ENCODE measurements at places on chromosomes 7 and 10.

- no peak for DNase-seq
Observed at GRCh38 chr7:79176859-79177477, 276.5 kb downstream of the MAGI2 start.

GRCh38 chr10:80158598-80159127, 26.1 kb downstream of the PLAC9 start:
- peak; percentile 62 for DNase-seq

- no peak for DNase-seq
Observed at GRCh38 chr7:45921699-45922519, 837 bp upstream of the IGFBP3 start.

DNA sequence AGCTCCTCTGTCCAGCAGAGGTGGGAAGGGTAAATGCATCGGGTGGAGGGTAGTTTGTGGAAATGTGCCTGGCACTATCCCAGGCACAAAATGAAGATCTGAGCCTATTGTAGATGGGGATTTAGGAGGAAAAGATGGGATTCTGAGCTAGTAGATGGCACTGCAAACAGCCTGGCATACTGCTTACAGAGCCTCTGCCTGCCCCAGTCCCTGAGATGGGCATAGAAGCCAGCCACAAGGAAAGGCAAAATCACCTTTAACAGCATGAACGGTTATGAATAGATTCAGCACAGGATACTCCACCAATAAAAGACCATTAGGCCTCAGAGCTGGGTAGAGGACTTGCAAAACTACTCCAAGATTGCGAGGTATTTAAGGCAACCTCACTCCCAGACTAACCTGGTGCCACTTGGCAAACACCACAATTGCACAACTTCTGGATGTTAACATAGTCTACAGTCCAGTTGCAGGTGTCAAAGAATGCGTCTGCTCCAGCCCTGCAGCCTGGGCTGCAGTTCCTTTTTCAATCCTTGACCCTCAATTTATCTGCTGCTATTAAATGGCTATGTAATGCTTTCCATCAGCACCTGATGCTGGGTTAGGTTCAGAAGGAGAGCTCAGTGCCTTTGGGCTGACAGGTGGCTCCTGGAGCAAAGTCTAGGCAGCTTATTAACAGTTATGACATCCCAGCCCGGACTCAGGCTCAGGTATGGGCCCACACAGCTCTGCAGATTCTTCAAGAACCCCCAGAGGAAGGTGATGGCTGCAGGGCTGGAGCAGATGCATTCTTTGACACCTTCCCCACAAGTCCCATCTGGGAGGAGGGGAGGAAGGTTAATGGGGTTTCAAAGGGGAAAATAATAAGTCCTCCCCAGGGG, 34.0 kb downstream of the CDHR3 start:
- no peak for DNase-seq

DNA sequence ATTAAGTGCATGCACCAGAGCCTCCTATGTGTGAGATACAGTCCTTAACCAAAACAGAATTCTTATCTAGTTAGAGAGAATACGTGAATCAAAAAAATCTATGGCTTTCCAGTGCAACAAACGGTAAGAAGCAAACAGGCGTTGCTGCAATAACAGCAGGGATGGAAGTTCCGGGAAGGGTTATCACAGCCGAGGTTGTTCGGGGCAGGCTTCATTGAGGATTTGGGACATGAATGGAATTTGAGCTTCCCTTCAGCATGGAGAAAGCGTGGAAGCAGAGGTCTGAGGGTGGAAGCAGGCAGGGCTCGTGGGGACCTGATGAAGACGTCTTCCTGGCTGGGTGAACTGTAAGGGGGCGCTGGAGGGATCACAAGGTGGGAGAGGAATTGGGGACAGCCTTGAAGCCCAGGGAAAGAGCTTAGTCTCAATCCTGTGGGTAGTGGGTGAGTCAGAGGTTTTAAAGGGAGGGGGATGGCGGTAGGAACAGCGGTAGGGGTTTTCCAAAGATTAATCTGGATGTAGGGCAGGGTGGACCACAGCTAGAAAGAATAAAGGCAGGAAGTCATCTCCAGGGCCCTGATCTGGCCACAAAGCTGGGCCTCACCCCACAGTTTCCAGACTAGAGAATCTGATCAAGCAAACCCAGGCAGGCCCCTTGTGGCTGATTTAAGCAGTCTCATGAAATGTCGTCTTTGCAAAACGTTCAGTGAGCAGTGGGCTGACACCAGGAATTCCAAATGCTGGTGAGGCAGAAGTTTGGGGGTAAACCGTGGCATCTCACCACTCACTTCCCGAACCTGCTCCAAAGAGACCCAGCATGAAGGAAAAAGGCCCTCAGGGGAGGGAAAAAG, 65.1 kb downstream of the CALML3 start:
- peak; percentile 19 for DNase-seq

DNA sequence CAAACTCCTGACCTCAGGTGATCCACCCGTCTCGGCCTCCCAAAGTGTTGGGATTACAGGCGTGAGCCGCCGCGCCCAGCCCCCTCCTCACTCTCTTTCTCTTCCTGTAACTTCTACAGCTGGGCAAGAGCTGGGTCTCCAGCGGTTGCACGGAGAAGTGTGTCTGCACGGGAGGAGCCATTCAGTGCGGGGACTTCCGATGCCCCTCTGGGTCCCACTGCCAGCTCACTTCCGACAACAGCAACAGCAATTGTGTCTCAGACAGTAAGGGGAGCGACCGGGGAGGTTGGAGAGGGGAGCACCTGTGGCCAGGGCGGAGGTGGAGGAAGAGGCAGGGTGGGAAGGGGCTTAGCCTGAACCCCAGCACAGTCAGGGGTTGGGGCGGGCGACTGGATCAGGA, 41.4 kb downstream of the EPHB4 start:
- no peak for DNase-seq

- no peak for DNase-seq
Observed at GRCh38 chr7:23955145-23955544, 245.1 kb downstream of the STK31 start.

DNA sequence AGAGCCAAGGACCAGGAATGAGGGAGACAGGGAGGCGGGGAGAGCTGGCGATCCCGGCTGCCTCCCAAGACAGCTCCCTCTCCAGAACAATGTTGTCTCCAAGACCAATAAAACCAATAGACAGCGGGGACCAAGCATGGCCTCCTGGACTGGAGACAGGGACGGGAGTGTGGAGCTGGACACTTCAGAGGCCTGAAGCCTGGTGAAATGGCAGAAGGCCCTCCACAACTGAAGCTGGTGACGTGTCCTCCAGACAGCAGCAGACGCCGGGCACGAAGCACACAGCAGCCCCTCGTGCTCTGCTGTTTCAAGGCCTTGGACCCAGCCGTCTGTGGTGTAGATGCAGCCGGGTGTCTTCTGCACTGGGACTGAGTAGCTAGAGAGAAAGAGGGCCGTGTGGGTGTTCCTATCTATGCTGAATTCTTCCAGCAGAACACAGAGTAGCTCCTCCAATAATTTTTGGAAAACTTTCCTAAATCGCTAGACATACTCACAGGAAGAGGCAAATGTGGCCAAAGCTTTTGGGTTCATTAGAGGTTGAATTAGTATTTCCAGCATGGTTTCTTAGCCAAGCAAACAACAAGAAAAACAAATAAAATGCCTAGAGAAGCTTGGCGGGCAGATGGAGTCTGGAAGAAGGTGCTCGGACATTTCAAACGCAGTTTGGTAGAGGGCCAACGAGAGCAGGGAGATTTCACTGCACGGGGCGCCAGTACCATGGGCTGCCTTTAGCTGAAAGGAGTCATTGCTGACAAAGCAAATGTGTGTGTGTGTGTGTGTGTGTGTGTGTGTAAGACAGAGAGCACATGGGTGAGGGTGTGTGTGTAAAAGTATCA, 570.4 kb downstream of the TCERG1L start:
- DNase-seq: peak; percentile 72

DNA sequence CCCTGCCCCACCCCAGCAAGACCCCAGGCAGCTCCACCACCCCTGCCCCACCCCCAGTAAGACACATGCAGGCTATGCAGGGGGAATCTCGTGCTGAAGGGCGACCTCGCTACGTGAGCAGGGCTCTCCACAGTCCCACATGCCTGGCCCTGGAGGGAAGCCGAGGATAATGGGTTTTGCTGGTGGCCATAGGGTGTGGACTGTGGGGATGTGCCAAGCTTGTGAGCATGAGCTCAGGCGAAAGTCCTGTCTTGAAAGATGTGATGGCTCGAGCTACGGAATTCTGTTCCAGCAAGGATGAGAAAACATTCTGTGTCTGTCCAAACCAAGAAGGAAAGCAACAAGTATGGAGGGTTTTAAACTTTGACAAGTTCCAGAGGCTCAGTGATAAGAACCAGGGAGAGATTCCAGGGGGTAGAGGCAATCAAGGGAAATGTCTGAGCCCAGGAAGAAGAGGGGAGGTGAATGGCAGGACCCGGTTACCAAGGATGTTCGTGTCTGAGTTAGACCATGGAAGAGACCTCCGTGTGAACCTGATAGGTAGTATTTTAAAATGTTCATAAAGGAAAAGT, 63.1 kb downstream of the PYROXD2 start:
- no peak for DNase-seq

DNA sequence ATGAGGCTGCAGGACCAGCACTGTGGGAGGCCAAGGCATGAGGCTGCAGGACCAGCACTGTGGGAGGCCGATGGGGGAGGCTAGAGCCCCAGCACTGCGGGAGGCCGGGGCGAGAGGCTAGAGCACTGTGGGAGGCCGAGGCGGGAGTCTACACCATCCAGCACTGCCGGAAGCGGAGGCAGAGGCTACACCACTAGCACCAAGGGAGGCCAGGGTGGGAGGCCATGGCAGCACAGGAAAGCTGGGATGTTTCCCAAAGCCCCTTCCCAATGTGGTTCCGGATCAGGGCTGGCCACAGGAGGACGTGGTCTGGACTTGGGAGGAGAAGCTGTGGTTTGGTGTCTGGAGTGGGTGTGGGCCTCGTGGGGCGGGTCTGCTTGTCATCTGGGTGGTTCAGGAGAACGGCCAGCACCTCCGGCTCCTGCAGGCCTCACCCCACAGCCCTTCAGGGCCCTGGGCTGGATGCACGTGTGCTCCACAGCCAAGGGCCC, 43.6 kb downstream of the PDGFA start:
- DNase-seq: peak; percentile 57

DNA sequence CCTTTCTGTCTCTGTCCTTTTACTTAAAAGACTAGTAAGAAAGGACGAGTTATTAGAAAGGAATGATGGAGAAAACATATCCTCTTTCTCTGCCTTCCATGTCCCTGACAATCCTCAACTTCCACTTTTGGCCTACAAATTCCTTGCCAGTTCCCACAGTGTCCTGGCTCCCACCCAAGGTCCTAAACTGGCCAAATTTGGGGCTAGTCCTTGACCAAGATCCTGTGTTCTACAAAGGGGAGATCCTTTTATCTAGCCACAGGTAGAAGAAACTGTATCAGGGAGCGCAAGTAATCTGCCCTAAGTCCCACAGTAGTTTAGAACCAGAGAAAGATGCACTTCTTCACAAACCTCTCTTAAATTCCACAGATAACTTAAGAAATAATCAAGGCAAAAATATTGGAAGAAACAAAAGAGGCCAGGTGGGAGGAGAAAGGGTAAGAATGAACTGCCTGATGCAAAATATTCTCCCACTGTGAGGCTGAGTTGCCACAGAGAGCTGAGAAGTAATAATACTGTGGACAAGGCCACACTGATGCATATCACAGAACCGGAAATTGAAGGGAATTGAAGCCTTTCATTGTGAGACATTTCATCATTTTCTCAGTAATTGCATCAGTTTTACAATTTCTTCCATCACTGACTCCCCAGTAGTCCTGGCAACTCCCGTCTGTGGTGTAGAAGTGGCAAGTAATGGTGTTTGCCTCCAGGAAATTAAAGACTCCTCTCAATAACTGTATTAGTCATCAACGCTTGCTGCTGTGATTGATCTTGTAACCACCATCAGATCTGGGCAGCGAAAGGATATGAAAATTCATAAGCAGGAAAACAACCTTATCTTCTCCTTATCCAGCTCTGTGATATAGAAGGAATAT, 47.2 kb downstream of the DNAJC12 start:
- DNase-seq: no peak

DNA sequence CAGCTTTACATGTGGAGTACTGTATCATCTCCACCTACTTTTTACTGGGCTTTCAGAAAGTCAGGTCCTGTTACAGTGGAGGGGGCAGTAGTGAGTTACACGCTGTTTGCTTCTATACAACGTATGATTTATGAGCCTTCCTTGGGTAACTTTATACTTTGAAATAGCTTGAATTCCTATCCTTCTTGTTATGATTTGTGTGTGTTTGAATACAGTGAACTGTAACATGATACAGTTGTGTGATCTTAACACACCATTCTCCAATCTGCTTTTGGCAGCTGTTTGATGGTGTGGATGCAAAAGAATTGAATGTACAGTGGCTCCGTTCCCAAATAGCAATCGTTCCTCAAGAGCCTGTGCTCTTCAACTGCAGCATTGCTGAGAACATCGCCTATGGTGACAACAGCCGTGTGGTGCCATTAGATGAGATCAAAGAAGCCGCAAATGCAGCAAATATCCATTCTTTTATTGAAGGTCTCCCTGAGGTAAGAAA, 41.7 kb downstream of the SP8 start:
- DNase-seq: no peak

DNA sequence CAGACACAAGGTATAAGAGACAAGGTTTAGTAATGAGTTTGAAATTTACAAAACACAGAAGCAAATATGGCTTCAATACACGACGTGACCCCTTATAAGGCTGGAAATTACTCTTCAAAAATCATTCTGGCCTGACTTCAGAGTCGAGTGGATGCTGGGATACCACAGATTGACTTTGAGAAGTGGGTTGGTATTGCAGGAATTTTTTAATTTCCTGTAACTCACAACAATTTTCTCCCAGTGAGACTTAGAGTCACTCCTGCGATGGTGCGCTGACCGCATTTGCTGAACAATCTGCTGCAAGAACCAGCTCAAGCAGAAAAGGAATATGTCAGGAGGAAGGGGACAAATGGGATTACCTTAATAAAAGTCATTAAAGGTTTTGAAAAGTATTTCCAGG, 132.1 kb downstream of the EMX2 start:
- DNase-seq: no peak

DNA sequence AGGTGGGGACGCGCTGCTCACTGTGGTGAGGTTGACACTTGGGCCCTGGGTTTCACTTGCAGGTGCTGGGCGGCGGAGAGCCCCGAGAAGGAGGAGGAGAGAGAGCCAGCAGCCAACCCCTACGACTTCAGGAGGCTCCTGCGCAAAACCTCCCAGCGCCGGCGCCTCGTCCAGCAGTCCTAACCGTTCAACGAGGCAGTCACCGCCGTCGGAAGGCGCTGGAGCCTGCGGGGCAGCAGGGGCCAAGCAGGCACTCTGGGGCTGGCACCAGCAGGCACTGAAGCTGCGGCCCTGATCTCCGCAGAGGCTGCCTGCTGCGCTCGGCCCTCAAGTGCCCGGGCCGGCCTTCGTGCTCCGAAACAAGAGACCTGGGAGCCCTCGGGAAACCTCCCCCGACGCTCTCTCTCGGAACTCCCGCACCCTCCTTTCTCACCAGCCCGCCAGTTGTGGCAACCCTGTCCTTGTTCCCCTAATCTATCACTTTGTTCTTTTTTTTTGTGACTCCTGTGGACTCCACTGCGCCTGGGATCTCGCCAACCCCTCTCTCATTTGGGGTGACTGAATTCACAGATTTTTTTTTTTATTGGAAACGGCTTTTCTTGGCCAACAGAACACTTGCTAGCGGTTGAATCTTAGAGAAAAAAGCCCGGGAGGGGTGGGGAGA, 4.7 kb upstream of the GAD2 start:
- no peak for DNase-seq

- DNase-seq: no peak
Observed at GRCh38 chr10:77104459-77104980, 533.1 kb downstream of the KCNMA1 start.

Measured in spleen (tissue), 13 donors.